ENCODE measurements at places on chromosomes 7 and 10. TPM values are rescaled to one million over a fixed set of nuclear protein-coding genes. Genes with fewer than 3 reads are reported as not detected.

The ETV1 gene
- 3.6 TPM for total RNA-seq

The ESYT2 gene
- 128 TPM for total RNA-seq

The SYT15 gene
- total RNA-seq = 0.95 TPM

The EEPD1 gene
- total RNA-seq = 8.5 TPM

The ZC3HAV1L gene
- 17.8 TPM for total RNA-seq

The CALML5 gene
- not detected for total RNA-seq

The PLXNA4 gene
- total RNA-seq = 1.4 TPM

The POLR2J2 gene
- 8.8 TPM for total RNA-seq

The CEP55 gene
- 84.6 TPM for total RNA-seq

GRCh38 chr7:26369593-26369992, 77.9 kb downstream of the SNX10 start:
- DNase-seq = no peak
- H3K36me3 ChIP-seq = peaks cover 28% of the 10 kb centered on the region
- no peak overlapping the region for H3K27ac ChIP-seq
- H3K27me3 ChIP-seq = peaks cover 2% of the 10 kb centered on the region
- H3K4me1 ChIP-seq = peaks cover 17% of the 10 kb centered on the region
- no peak overlapping the region for H3K4me3 ChIP-seq

DNA sequence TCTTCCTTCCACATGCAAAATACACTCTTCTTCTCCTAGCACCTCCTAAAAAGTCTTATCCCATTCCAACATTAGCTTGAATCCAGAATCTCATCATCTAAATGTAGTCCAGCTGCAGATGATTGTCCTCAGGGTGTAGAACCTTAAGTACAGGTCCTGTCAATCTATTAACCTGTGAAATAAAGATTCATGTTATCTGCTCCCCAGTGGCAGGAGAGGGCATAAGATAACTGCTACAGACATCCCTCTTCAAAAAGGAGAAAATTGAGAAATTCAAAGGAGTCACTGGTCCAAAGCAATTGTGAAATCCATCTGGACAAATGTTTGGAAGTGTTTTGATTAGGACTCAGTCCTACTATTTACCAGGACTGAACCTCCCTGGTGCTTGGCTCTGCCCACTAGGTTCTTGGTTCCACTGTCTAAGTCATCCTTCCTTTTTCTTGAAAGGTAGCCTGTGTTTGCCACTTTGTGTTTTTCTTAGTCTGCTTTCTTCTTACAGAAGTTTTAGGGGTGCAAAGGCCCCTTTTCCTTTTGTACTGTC, 96.2 kb downstream of the ADD3 start:
- no peak overlapping the region for H3K4me3 ChIP-seq
- H3K27ac ChIP-seq = peak overlapping the region; percentile 65
- peaks cover 80% of the 10 kb centered on the region for H3K36me3 ChIP-seq

- H3K4me3 ChIP-seq = no peak overlapping the region
- no peaks in the 10 kb centered on the region for H3K27me3 ChIP-seq
- H3K36me3 ChIP-seq = no peaks in the 10 kb centered on the region
- H3K4me1 ChIP-seq = no peaks in the 10 kb centered on the region
Observed at GRCh38 chr10:19891429-19891828, 75.2 kb downstream of the PLXDC2 start.

DNA sequence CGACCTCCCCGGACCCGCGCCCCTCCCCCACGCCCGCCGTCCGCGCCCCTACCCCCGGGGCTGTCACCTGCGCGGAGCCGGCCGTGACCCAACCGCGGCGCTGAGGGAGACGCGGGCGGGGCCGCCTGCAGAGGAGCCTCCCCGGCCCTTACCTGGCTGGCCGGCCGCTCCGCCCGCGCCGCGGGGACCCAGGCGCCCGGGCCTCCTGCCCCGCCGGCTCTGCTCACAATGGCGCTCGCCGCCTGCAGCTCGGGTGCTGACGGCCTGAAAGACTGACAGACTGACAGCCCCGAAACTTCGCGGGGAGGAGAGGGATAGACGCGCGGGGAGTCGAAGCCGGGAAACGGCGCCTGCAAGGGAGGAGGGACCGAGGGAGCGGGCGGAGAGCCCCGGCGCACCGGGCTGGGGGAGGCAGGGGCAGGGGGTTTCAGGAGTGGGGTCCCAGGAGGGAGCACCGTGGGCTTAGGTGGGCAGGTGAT, 393 bp downstream of the ZNF467 start:
- peak overlapping the region; percentile 48 for H3K4me3 ChIP-seq
- H3K36me3 ChIP-seq = no peaks in the 10 kb centered on the region
- H3K27me3 ChIP-seq = peaks cover 22% of the 10 kb centered on the region
- H3K27ac ChIP-seq = no peak overlapping the region

- no peaks in the 10 kb centered on the region for H3K27me3 ChIP-seq
Observed at GRCh38 chr10:33955676-33956075, 621.2 kb upstream of the NRP1 start.

DNA sequence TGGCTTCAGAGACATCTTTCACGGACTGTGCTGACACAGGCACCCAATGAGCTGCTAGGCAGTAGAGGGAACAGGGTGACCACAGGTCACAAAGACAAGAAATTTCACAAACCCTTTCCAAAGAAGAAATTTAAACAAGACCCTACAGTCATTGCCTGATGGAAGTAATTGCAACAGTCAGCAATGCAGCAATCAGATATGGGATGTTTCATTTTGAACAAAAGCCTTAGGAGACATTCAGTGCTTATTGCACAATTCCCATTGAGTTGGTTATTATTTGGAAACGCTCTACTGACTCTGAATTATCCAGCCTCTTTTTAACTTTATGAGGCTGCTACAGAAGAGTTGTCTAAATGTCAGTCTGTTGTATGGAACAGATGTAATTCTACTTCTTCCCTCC, 85.5 kb downstream of the ETV1 start:
- H3K4me1 ChIP-seq = peaks cover 16% of the 10 kb centered on the region
- DNase-seq = no peak
- no peak overlapping the region for H3K27ac ChIP-seq
- H3K27me3 ChIP-seq = no peaks in the 10 kb centered on the region
- H3K36me3 ChIP-seq = peaks cover 3% of the 10 kb centered on the region
- H3K4me3 ChIP-seq = no peak overlapping the region

DNA sequence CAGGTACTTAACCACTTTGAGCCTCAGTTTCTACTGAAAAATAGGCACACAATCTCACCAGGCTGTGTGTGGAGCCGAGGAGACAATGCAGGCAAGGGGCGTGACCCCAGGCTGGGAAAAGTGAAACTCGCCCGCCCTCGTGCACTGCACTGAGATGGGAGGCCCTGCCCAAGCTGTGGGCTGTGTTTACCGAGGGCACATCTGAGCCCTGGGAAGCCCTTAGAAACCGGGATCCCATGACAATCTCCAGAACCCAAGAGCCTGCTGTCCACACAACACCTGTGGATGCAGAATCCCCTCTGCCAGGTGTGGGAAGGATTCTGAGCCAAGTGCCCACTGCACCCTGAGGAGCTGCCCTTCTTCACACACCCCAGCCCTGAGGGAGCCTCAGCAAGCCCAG, 198.3 kb downstream of the GRID1 start:
- H3K27me3 ChIP-seq = peaks cover 8% of the 10 kb centered on the region
- H3K4me3 ChIP-seq = no peak overlapping the region
- DNase-seq = no peak
- no peak overlapping the region for H3K27ac ChIP-seq
- no peaks in the 10 kb centered on the region for H3K36me3 ChIP-seq

DNA sequence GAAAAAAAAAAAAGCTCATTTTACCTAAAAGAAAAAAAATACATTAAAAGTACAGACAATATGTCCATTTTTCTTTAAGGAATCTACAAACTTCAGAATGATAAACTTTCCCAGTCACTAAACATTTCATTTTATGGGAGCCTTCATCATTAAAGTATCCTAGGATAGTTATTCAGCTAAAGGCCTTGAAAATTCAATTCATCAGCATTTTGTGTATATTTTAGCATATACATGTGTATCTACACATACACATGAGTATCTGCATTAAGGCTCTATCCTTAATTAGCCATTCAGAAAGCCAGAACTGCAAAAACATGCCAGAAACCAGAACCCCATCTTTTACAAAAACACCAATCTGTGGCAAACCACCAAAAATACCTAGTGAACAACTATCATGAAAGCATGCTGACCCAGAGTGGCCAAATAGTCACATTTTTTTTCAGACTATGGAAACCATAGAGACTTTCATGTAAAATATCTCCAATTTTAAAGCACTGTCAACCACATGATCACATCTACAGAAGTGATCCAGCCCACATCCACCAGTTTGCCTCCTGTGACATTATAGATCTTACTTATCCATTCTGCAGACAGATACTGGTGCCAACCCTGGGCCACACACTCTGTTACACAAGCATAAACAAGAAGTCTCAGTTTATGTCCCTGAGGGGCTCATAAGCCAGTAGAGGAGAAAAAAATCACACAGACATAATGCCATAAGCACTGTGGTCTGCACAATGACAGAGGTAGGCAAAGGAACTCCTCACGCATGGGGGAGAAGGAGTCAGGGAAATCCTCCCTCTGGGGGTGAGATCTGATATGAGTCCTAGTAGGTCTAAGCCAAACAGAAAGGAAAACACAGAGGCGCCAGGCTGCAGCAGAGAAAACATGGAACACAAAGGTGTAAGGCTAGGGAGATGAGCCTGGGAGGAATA, 79.2 kb downstream of the SRPK2 start:
- peaks cover 3% of the 10 kb centered on the region for H3K36me3 ChIP-seq
- H3K4me1 ChIP-seq = peaks cover 60% of the 10 kb centered on the region
- H3K27ac ChIP-seq = peak overlapping the region; percentile 53
- no peak overlapping the region for H3K4me3 ChIP-seq
- peak; percentile 22 for DNase-seq

DNA sequence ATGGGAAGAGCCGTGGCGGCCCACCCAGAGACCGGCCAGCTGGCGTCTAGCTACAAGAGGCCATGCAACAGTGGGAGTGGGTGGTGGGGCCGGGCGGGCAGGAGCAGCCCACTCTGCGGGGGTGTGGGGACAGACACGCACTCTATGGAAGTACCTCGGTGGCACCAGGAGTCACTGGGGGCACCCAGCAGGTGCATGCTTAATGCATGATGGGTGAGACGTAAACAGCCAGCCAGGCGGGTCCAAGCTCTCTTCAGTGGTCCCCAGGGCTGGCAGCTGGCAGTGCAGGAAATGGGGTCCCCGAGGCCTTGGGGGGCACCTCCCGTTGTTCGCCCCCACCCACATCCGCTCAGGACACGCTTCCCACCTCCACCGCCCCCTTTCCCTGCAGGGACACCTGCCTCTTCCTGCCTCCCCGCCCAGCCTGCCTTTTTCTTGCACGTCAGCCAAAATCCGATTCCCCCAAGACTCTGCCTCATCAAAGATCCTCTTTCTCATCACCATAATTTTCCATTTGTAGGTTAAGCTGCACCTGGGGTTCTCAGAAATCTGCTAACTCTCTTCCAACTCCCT, 22.6 kb upstream of the PSMG3 start:
- no peaks in the 10 kb centered on the region for H3K36me3 ChIP-seq
- no peak overlapping the region for H3K4me3 ChIP-seq
- DNase-seq = no peak
- peaks cover 32% of the 10 kb centered on the region for H3K27me3 ChIP-seq

Measured in activated CD4-positive, alpha-beta memory T cell treated with anti-CD3 and anti-CD28 coated beads, Interleukin-2, amount 10 ng/mL, durations not matched to agents 7 days and 5 days (primary cell).